Upper lobe of right lung (tissue), 1 donor: ENCODE measurements at places on chromosomes 7 and 10. TPM values are rescaled to one million over a fixed set of nuclear protein-coding genes. Genes with fewer than 3 reads are reported as not detected.

Gene MET
- total RNA-seq: 69.6 TPM

Gene PTF1A
- total RNA-seq: not detected

DNA sequence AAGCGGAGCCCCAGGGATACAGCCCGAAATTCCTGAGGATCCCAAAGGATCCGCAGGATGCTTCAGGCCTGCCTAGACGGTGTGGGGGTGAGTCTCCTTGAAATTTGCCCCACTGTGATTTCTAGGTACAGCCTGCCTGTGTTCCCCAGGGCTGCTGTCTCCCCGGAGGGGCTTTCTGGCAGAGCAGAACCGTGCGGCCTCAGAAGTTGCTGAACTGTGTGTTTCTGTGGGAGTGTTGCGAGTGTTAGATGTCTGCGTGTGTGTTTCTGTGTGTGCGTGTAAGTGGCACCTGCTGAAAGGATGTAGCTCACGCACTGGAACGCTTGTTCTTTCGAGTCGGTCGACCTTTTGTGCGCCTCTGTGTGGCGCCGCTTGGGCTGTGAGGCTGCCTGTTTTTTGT lies 27.8 kb upstream of the ZNF273 start:
- no peaks in the 10 kb centered on the region for H3K4me1 ChIP-seq
- no peak overlapping the region for H3K27ac ChIP-seq
- H3K36me3 ChIP-seq: no peaks in the 10 kb centered on the region
- DNase-seq: no peak

GRCh38 chr7:96241855-96242254 lies 80.0 kb downstream of the SLC25A13 start:
- H3K4me1 ChIP-seq: peaks cover 21% of the 10 kb centered on the region
- H3K27me3 ChIP-seq: no peaks in the 10 kb centered on the region
- no peak overlapping the region for H3K27ac ChIP-seq

GRCh38 chr7:20199015-20199737 lies 18.0 kb downstream of the MACC1 start:
- peak overlapping the region; percentile 0 for H3K27ac ChIP-seq
- no peak overlapping the region for H3K4me3 ChIP-seq
- DNase-seq: peak; percentile 78
- peaks cover 6% of the 10 kb centered on the region for H3K4me1 ChIP-seq
- no peaks in the 10 kb centered on the region for H3K36me3 ChIP-seq

DNA sequence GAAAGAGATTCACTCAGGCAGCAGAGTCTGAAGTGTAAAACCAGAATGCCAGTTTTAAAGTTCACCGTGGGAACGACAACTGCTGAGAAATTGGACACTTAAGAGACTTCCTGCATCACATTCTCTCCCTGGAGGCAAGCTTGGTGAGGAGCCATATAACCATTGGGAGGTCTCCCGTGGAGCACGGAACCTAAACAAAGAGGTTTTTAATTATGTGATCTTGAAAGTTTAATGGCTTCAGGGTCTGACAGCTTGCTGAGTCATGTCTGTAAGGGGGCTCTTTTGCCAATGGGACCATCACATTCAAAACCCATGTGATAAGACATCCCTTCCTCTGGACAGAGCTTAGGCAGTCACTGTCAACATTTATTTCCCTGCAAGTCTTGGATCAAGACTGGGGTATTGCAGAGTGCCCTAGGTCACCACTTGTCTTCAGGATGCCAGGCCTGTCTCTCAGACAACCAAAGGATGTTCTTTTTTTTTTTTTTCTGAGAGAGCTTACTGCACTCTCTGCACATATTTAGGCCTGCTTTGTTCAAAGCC lies 674.4 kb downstream of the TYW1 start:
- no peak for DNase-seq
- no peak overlapping the region for H3K27ac ChIP-seq
- no peaks in the 10 kb centered on the region for H3K27me3 ChIP-seq
- H3K36me3 ChIP-seq: no peaks in the 10 kb centered on the region
- H3K4me3 ChIP-seq: no peak overlapping the region

DNA sequence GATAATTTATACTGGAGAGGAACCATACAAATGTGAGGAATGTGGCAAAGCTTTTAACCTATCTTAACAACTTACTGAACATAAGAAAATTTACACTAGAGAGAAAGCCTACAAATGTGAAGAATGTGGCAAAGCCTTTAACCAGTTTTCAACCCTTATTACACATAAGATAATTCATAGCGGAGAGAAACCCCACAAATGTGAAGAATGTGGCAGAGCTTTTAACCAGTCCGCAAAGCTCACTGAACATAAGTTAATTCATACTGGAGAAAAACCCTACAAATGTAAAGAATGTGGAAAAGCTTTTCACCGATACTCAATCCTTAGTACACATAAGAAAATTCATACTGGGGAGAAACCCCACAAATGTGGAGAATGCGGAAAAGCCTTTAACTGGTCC lies 37.9 kb downstream of the ZNF138 start:
- H3K4me3 ChIP-seq: no peak overlapping the region
- H3K27me3 ChIP-seq: no peaks in the 10 kb centered on the region
- no peak overlapping the region for H3K27ac ChIP-seq
- no peak for DNase-seq
- H3K36me3 ChIP-seq: no peaks in the 10 kb centered on the region

DNA sequence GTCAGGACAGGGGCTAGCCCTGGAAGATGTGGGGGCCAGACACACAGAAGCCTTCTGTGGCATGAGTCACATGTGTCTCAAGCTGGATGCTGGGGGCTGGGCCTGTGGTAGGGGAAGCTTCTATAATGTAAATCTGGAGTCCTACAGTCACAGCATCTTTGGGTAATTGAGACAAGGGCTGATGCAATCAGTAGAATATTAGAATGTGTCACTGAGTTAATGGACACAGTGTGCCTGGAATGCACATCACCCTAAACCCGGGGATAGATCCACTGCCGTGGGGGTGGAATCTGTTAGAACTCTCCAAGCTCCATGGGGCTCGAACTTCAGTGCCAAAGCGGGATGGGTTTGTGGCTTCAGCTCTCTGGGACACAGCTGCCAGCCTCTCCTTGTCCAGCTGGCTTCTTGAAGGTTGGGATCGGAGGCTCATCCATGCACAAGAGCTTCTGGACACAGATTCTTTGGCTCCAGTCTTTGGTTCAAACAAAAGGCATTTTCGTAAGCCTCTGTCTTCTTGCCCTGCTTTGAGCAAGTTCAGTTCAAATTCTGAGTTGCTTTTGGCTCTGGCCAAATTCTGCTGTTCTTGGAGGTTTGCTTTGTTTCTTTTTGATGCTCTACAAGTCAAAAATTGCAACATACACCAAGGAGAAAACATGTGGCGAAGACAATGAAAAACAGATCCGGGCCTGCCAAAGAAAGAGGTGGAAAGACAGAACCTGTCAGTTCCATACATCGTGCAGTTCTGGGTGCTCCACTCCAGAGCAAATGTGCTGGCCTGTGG lies 194.8 kb upstream of the ZNF32 start:
- peaks cover 17% of the 10 kb centered on the region for H3K4me1 ChIP-seq
- H3K27ac ChIP-seq: no peak overlapping the region
- no peak for DNase-seq
- H3K27me3 ChIP-seq: no peaks in the 10 kb centered on the region

DNA sequence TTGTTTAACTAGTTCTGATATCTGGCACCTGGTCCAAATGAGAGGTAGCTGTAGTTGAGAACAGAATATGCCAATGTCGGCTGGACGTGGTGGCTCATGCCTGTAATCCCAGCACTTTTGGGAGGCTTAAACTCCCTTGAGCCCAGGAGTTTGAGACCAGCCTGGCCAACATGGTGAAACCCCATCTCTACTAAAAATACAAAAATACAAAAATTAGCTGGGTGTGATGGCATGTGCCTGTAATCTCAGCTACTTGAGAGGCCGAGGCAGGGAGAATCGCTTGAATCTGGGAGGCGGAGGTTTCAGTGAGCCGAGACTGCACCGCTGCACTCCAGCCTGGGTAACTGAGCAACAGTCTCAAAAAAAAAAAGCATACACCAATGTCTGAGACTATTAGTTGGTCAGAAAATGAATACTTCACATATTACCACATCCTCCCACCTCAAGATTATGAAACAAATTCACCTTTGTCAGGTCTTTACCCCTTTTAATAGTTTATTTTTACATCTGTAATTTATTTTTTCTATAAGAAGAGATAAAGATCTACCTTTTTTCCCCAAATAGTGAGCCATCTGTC lies 38.8 kb downstream of the EPC1 start:
- H3K36me3 ChIP-seq: peaks cover 25% of the 10 kb centered on the region
- H3K27ac ChIP-seq: no peak overlapping the region
- H3K27me3 ChIP-seq: no peaks in the 10 kb centered on the region
- DNase-seq: no peak
